Ovary (tissue), 10 donors: ENCODE measurements at places on chromosomes 5 and 9. TPM values are rescaled to one million over a fixed set of nuclear protein-coding genes. Genes with fewer than 3 reads are reported as not detected.

The NEURL1B gene
- total RNA-seq: 75.1 TPM

The RUFY1 gene
- 38.7 TPM for total RNA-seq

The SHISAL2B gene
- total RNA-seq: not detected

The ADGRD2 gene
- total RNA-seq: not detected

The NEUROG1 gene
- total RNA-seq: not detected

The NMUR2 gene
- total RNA-seq: not detected

The CCDC183 gene
- total RNA-seq: 7.9 TPM

The PCDHA1 gene
- not detected for total RNA-seq

The SCGB3A2 gene
- not detected for total RNA-seq

The MED22 gene
- 26.7 TPM for total RNA-seq

GRCh38 chr5:134145779-134146581, 30.8 kb downstream of the SKP1 start:
- H3K4me3 ChIP-seq: no peak overlapping the region
- no peaks in the 10 kb centered on the region for H3K4me1 ChIP-seq
- no peak overlapping the region for H3K27ac ChIP-seq
- H3K36me3 ChIP-seq: no peaks in the 10 kb centered on the region
- H3K27me3 ChIP-seq: no peaks in the 10 kb centered on the region

- no peaks in the 10 kb centered on the region for H3K27me3 ChIP-seq
- no peaks in the 10 kb centered on the region for H3K36me3 ChIP-seq
- DNase-seq: no peak
These were observed 66.8 kb downstream of the MAMDC2 start for GRCh38 chr9:70110194-70111041.

- H3K36me3 ChIP-seq: no peaks in the 10 kb centered on the region
- peak overlapping the region; percentile 82 for H3K27ac ChIP-seq
- peak overlapping the region; percentile 67 for H3K4me3 ChIP-seq
- DNase-seq: peak; percentile 50
- H3K27me3 ChIP-seq: no peaks in the 10 kb centered on the region
- H3K4me1 ChIP-seq: peaks cover 19% of the 10 kb centered on the region
These were observed 670 bp upstream of the PURA start for GRCh38 chr5:140113180-140113698.

DNA sequence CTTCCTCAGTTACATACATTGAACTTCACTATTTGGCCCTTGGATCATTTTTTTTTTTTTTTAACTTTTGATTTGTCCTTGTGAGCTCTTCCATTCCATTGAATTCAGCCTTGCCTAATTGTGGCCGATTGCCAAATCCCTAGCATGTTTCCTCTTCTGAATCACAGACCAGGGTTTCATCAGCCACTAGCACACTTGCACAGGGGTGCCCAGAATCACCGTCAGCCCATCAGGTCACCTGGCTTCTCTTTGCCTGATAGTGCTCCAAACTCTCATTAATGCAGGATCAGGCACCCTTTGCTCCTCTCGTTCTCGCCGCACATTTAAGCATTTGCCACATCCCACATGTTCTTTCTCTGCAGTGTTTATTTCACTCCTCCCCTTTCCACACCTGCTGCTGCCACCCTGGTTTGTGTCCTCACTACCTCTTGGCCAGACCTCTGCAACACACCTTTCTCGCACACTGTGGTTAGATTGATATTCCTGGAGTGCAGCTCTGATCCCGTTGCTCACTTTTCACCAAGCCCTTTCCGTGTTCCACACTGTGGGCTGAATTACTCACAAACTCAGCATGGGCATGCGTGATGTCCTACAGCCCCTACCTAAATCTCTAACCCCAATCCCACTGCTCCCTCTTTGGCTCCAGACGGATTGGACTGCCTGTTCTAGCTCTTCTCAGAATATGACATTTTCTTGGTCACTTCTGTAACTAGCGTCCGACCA, 9.8 kb downstream of the PIK3R1 start:
- no peaks in the 10 kb centered on the region for H3K36me3 ChIP-seq
- H3K4me1 ChIP-seq: peaks cover 10% of the 10 kb centered on the region
- H3K27me3 ChIP-seq: no peaks in the 10 kb centered on the region
- H3K4me3 ChIP-seq: no peak overlapping the region
- DNase-seq: peak; percentile 57
- H3K27ac ChIP-seq: no peak overlapping the region

DNA sequence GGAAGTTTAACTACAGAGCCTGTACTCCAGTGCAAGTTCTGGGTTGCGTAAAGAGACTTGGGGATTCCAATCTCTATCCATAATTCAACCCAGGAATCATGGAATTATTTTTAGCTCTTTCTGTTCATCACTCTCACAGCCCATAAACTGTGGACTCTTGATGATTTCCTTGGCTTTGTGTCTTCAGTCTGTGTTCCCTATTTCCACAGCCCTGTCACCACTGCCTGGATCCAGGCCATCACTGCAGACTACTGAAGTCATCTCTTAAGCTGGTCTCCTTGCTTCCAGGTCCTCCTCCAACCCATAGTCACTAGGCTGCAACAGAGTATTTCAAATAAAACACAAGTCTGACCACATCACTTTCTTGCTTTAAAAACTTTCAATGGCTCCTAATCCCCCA, 211.7 kb downstream of the PLK2 start:
- DNase-seq: no peak
- no peaks in the 10 kb centered on the region for H3K36me3 ChIP-seq
- H3K27ac ChIP-seq: no peak overlapping the region
- H3K4me3 ChIP-seq: no peak overlapping the region

DNA sequence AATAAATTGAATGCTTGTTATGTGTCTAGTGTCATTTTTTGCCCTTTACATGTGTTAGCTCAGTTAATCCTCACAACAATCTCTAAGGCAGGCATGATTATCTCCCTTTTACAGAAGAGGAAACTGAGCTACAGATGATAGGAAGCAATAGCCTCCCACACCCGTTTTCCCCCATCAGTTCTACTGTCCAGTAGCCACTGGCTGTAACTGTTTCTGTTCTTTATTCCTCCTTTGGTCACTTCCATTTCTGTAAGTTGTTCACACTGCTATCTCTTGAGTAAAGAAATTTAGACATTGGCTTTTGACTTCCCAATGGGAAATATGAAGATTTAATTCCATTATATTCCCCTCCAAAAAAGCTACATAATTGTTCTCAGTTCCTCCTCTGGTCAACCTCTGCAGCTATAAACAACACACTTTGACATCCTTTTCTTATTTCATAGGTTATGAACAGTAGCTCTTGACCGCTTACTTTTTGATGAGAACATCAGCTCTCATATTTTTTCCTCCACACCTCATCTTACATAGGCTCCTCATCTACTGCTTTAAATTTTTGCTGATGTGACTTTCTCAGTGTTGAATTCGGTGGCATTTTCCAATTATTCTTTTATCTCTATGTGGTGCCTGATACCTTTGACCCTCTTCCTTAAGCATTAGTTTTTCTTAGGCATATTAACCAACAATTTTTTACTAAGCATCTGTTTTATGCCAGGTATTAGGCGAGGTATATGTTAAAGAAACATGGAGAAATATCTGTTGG, 21.4 kb downstream of the SPZ1 start:
- DNase-seq: no peak
- no peaks in the 10 kb centered on the region for H3K4me1 ChIP-seq
- H3K36me3 ChIP-seq: no peaks in the 10 kb centered on the region
- no peak overlapping the region for H3K4me3 ChIP-seq
- no peaks in the 10 kb centered on the region for H3K27me3 ChIP-seq

GRCh38 chr9:93815135-93815534, 140.0 kb downstream of the BARX1 start:
- H3K27ac ChIP-seq: no peak overlapping the region
- no peaks in the 10 kb centered on the region for H3K27me3 ChIP-seq
- H3K36me3 ChIP-seq: no peaks in the 10 kb centered on the region
- no peaks in the 10 kb centered on the region for H3K4me1 ChIP-seq
- no peak overlapping the region for H3K4me3 ChIP-seq

DNA sequence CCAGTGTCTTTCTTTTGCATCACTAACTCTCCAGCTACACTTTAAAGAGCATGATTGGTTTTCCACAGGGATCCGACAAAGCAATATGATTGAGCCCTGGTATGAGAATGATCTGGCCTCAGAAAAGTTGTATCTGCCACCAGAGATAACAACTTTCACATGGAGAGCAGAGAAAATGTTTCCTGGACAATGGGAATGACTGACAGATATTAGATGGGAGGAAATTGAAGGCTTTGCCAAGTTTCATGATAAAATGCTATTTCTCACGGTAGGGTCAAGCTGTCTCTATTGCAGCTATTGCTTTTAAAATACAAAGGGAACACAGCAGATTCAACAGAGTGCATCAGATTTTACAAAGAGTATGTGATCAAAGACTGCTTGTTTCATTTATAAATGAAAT, 56.4 kb upstream of the GLIS3 start:
- no peaks in the 10 kb centered on the region for H3K4me1 ChIP-seq
- no peaks in the 10 kb centered on the region for H3K36me3 ChIP-seq
- peaks cover 2% of the 10 kb centered on the region for H3K27me3 ChIP-seq

DNA sequence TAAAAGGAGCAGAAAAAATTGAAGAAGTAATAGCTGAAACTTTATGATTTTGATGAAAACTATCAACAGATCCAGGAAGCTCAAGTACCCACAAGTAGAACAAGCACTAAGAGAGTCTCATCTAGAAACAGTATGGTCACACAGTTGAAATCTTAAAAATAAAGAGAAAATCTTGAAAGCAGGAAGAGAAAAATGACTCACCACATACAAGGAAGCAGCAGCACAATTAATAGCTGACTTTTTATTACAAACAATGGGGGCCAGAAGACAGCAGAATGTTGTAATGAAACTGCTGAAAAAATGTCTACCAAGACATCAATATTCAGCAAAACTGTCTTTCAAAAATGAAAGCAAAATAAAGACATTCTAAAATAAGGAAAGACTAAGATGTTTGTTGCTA, 1108.3 kb upstream of the DMAC1 start:
- no peaks in the 10 kb centered on the region for H3K36me3 ChIP-seq
- no peaks in the 10 kb centered on the region for H3K27me3 ChIP-seq
- H3K4me3 ChIP-seq: no peak overlapping the region
- no peaks in the 10 kb centered on the region for H3K4me1 ChIP-seq

DNA sequence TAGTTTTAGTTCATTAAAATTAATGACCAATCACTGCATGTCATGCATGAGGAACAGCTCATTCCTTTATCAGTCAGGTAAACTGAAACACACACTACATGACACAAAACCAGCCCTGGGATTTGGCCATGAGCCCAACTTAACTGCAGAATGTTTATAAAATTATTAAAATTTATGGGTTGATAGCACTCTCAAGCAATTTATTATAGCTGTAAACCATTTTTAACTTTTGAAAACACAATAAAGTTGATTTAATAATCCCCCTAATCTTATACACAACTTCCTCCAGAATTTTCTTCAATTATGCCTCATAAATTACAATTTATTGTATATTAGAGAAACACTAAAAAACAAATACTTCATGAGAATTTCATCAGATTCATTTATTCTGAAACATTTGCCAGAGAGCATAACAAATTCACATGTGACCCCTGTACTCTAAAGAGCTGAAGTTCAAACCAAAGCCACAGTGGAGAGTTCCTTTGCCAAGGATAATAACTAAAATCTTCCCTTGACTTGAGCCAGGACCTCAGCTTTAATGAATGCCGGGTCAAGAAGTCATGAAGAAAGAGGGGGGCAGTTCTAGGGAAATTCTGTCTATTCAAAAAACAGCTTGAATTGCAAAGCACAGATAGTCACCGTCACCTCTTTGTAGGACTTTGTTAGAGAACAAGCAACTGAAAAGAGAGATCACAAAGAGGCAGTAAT, 763.7 kb upstream of the GRAMD2B start:
- H3K36me3 ChIP-seq: no peaks in the 10 kb centered on the region
- no peaks in the 10 kb centered on the region for H3K27me3 ChIP-seq
- H3K4me3 ChIP-seq: no peak overlapping the region
- H3K4me1 ChIP-seq: peaks cover 3% of the 10 kb centered on the region

GRCh38 chr9:33265211-33265865, 489 bp downstream of the CHMP5 start:
- DNase-seq: no peak
- no peaks in the 10 kb centered on the region for H3K36me3 ChIP-seq
- peak overlapping the region; percentile 55 for H3K4me3 ChIP-seq
- peak overlapping the region; percentile 64 for H3K27ac ChIP-seq
- H3K27me3 ChIP-seq: no peaks in the 10 kb centered on the region

DNA sequence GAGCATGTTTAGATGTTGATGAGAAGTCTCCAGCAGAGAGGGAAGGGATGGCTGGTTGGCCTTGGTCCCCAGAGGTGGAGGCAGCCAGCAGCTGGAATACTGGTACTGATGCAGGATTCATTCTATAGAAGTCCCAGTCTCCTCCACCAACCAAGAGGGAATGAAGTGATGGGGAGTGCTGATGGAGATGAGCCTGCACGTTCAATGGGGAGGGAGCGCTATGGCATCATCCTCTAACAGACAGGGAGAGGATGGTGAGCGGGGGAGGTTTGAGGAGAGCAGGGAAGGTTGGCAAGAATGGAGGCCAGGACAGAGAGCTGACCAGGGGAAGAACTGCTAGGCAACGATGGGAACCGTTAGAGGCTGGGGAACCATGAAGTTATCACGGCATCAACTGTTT, 159.8 kb upstream of the MVB12B start:
- H3K36me3 ChIP-seq: no peaks in the 10 kb centered on the region
- H3K4me1 ChIP-seq: no peaks in the 10 kb centered on the region
- H3K27me3 ChIP-seq: no peaks in the 10 kb centered on the region

GRCh38 chr9:92973700-92974099, 26.4 kb downstream of the FGD3 start:
- H3K4me1 ChIP-seq: no peaks in the 10 kb centered on the region
- no peak overlapping the region for H3K4me3 ChIP-seq
- H3K27me3 ChIP-seq: no peaks in the 10 kb centered on the region
- H3K27ac ChIP-seq: no peak overlapping the region
- no peak for DNase-seq

GRCh38 chr9:96447406-96447805, 2.6 kb upstream of the HABP4 start:
- H3K36me3 ChIP-seq: no peaks in the 10 kb centered on the region
- no peak overlapping the region for H3K4me3 ChIP-seq
- no peak for DNase-seq
- no peaks in the 10 kb centered on the region for H3K4me1 ChIP-seq
- H3K27me3 ChIP-seq: no peaks in the 10 kb centered on the region

DNA sequence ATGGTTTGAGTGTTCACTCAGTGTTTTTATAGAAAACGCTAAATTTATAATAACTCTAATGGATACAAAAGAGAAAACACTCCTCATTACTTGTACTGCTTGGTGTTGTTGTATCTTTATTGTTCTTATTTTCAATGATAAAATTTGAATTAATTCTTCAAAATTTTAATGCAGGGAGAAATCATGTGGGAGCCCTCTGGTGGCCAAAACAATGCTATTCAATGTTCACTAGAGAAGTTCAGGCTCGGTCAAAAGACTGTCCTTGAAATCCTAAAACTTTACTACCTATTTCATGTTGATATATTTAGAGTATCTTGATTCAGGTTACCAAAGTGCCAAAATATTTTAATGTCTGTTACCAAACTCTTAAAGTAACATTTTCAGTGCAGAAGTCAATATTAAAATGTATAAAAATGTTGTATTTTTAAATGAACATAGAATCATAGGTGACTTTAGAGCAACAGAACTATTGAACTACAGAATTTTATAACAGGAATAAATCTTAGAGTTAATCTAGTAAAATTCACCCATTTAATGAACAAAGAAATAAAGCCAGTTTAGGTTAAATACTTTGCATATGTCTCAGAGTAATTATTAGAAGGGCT, 1259.8 kb downstream of the PTPRD start:
- no peak overlapping the region for H3K27ac ChIP-seq
- no peaks in the 10 kb centered on the region for H3K4me1 ChIP-seq
- H3K27me3 ChIP-seq: no peaks in the 10 kb centered on the region
- H3K4me3 ChIP-seq: no peak overlapping the region
- no peak for DNase-seq
- H3K36me3 ChIP-seq: no peaks in the 10 kb centered on the region

- no peak overlapping the region for H3K27ac ChIP-seq
- peak overlapping the region; percentile 44 for H3K4me3 ChIP-seq
- peaks cover 4% of the 10 kb centered on the region for H3K4me1 ChIP-seq
- H3K36me3 ChIP-seq: no peaks in the 10 kb centered on the region
- DNase-seq: peak; percentile 34
These were observed 1.8 kb upstream of the NTRK2 start for GRCh38 chr9:84667571-84668195.
